CMK (cell line): ENCODE measurements at places on chromosomes 4 and X.

- no peak for DNase-seq
These were observed 7.2 kb upstream of the DDX60L start for GRCh38 chr4:168487282-168488035.

DNA sequence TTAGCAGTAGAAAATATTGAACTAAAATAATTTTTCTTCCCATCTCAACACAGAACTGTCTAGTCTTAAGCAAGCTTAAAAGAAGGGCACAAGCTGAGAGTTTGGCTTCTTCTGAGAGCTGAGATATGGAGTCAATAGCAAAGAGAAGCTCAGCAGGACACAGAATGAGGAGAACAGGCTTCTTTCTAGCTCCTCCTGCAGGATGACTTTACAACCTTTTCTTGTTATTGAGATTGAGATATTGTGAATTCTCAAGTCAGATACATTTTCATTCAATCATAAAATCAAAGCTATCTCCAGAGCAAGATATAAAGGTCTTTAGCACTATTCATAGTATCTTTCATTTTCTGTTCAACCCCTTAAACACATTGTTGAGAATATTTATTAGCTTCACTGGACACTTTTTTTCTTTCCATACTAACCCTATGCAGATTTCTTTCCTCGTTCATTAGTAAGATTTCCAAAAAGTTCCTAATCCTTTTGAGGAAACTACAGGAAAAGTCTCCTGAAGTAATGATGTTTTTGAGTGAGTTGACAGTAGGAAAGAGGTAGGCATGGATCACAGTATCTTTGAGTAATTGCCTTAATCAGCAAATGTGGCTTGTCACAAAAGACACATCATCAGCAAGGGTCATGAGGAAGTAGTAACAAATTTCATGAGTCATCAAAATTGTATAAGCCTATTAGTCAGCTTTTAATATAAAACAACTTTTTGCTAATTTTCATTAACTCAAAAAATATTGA lies 17.8 kb upstream of the CXCL3 start:
- DNase-seq = no peak

DNA sequence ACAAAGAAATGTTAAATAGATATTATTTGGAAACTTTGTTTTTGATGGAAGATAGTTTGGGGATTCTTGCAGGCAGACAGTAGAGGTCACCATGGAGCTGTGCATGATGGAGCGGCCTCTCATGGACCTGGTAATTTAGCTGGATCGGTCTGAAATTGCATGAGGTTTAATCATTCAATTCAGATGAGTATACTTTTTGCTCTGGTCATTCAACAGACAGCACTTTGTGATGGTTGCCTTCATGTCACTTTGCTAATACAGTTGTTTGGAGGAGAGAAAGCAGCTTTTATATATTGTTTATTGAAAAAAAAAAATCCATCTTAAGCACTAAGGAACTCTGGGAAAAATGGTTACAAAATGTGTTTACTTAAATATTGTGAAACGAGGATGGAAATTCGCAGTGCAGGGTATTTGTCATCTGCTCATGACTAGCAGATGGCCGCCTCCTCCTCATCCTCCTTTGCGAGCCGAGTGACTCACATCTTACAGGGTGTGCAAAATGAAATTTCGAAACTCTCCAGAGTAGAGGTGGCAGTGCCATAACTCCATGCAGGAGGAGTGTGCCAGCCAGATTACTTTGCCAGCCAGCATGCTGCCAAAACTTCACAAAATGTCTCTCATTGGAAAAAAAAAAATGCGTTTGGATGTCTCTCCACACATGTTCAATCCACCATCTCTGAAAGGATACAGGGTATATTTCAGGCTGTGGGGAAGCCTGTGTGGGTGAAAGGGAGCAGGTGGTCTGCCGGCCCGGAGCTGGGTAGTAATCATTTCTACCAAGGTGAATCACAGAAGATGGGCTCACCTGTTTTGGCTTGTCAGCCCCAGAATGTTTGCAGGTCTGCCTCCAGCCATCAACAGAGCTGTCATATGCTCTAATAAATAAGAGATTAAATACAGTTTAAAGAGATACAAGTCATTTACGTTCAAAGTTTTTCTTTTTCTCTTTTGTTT lies 314.9 kb upstream of the DIPK2B start:
- peak; percentile 4 for DNase-seq

GRCh38 chr4:16659079-16659478 lies 239.4 kb downstream of the LDB2 start:
- DNase-seq = no peak

DNA sequence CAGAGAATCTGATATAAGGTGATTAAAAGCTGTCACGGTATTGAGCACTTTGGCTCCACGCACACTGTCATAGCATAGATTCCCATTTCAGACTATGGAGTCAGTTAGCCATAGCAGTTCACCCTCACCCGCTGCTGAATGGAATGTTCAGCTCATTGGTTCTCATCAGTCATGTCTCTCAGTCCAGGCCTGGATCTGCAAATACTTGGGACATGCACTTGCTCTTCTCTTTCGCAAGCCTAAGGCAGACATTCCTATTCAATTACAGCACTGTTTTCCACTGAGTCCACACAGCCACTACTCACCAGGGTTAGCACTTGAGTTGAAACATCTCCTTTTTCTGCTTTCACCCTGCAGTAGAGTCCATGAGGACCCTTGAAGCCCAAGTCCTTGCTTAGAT lies 30.6 kb upstream of the SCML1 start:
- DNase-seq = no peak

GRCh38 chr4:41141900-41142299 lies 72.4 kb downstream of the APBB2 start:
- no peak for DNase-seq

GRCh38 chrX:981791-982626 lies 230.4 kb downstream of the CRLF2 start:
- no peak for DNase-seq

GRCh38 chr4:3396600-3396999 lies 45.2 kb upstream of the HGFAC start:
- DNase-seq = no peak

- DNase-seq = no peak
These were observed 11.6 kb downstream of the ENAM start for GRCh38 chr4:70640192-70640591.

DNA sequence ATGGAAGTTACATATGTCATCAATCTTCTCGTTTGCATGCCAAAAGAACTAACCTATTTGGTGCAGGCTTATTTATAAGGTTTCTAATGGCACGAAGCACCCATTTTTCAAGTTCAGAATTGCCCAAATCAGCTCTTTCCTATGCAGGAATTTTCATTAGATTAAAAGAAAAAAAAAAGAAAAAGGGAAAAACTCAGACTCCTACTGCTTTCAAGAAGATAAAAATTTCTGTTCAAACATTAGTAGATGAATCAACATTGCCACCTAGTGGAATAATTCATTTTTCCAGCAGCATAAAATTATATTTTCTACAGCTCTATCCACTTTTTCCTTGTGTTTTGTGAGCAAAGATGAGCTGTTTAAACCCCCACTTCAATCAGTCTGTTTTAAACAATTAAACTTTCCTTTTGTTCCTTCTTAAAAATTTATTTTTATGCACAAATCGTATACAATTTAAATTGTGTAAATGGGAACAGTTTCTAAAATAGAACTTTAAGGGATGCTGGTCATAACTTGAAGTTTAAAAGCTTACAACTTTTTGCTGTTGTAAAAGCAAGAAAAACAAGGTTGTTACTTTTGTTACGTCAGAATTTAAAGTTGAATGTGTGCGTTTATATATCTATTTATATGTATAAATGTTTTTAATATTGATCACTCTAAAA lies 309.9 kb downstream of the ARAP2 start:
- no peak for DNase-seq

DNA sequence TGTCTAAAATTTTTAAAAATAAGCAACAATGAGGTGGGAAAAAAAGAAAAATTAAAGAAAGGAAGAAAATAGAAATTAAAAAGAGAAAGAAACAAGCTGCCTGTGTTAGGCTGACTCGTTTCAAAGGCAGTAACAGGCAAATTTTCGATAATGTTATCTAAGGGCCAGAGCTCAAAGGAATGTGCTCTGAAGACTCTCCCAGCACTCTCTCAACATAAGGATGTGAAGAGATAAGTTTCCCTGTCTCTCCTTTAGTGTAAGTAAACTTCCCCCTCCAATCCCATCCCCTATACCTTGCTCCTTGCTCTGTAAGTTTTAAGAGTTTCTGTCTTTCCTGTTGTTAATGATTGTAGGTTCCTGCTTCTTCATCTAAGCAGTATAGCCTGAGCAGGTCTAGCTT lies 172.8 kb downstream of the TEX13C start:
- no peak for DNase-seq

DNA sequence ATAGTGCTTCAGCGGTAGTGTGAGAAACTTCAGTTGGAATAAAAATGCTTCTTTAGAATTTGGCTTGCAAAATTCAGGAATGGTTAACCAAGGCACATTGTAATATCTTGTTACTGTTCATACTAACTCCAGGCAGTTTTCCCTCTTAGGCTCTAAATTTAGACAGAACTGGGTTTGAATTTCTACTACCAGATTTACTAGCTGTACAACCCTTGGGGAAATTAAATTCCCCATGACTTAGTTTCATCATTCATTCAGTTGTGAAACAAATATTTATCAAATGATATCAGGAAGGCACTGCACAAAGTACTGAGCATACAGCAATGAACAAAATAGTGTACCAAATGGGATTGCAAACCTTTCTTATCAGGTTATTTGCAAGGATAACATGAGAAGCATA lies 135.0 kb upstream of the IL15 start:
- no peak for DNase-seq

GRCh38 chrX:134572816-134573682 lies 85.2 kb downstream of the PLAC1 start:
- no peak for DNase-seq

GRCh38 chrX:119655125-119655524 lies 37.8 kb downstream of the SEPTIN6 start:
- no peak for DNase-seq

GRCh38 chrX:7447801-7448499 lies 300.0 kb upstream of the PUDP start:
- no peak for DNase-seq

GRCh38 chr4:184477201-184477999 lies 3.0 kb upstream of the IRF2 start:
- no peak for DNase-seq

- no peak for DNase-seq
These were observed 789.5 kb downstream of the TECRL start for GRCh38 chr4:63619771-63620170.

DNA sequence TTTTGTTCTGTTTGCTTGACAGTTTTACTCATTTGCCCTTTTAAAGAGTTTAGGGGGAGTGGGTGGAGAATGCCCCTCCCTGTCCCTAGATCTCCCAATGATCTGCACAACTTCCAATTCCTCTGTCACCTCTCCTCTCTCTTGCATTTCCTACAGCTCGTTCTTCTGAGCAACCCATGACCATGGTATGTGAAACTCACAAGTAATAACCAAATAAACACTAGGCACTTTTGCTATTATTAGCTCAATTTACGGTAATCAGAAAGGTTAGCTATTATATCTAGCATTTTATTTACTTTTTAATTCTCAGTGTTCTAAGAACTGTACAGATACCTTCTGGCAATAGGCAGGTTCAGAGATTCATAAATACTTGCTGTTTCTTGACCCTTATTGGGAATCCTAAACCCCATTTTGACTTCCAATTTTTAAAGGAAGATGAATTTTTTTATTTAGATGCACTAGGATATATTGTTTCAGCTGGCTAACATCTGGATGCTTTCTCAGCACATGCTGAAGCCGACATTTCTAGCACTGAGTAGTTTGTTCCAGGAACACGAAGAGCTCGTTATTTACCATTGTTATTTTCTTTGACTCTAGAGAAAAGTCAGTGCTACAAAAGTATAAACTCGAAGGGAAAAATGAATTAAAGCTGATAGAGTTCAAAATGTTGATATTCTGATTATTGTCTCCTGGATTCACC lies 194.7 kb upstream of the TLL1 start:
- DNase-seq = no peak

DNA sequence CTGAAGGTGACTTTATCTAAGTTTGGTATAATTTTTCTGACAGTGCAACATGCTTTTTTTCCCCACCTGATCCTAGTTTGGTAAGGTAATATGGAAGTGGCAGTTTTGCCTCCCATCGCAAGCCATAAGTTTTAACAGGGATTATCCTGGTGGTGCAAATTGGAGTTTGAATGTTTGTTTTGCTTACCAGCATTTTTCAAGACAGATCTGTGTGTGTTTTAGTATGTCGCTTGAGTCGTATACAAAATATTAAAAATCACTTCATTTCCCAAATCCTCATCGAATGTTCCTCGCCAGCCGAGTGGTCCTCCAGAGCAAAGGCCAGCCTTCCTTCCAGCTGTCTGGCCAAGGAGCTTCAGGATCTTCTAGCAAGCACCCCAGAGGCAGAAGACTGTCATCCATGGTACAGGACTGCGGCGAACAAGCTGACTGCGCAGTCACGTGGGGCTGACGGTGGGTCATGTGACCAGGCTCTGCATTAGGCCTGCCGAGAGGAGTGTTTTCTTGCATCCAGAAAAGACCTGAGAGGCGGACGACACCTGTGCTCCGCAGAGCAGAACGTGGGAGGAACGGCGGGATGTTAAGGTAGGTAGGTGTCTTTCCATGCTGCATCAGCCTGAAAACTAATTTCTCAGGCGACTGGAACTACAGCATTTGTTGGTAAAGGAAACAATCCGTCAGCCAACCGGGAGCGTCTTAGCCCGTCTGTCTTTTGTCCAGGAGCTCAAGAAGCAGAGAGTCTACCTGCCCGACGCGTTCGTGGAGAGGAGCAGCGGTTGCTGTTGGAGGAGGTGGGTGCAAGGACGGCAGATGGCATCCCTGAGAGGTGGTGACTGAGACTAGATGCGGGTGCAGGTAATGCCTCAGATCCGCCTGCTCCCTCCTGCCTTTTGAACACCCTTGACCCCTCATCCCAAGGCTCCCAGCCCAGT lies at the start of gene GPRASP3:
TSS of gene GPRASP3 (plus strand) at position 507 of the 932 bp plus-strand sequence. CDS start 28,253 bp downstream, outside the sequence.
- DNase-seq = peak; percentile 27

DNA sequence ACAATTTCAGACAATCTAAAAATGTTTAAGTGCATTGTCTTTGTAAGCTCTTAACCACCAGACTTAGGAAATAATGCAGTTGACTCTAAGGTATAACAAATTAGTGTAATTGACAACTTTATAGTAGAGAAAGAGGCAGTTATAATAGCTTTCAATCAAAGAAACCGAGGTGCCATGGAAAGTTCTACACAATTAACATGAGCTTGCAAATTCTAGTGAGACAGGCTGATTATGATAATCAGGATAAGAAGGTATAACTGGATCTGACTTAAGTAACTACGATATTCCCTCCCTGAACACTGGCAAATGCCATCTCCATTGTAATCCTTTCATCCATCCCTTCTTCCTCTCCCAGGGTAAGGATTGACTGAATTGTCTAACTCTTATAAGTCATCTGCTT lies 11.4 kb upstream of the KLHL5 start:
- no peak for DNase-seq

DNA sequence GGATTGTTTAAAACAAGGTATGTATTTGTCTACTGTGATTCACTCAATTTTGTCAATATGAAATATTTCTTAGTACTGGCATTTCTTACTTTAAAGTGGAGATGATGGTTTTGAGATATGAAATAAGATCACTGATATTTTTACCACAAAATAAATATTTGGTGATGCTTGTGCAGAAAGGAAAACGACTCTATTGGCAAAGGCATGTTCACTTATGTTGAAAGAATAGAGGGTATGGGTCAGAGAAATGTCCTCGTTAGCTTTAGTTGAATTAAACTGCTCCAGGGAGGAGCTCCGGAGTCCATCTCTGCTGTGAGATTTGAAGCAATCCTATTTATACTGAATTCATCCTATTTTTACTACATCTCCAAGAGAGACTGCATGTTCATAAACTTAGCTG lies 84.2 kb downstream of the SH3BGRL start:
- DNase-seq = no peak

- DNase-seq = no peak
These were observed 51.5 kb downstream of the NPNT start for GRCh38 chr4:105946771-105947170.
